ENCODE measurements at places on chromosomes 4 and X. TPM values are rescaled to one million over a fixed set of nuclear protein-coding genes. Genes with fewer than 3 reads are reported as not detected.

Gene APELA
- 0.69 TPM for total RNA-seq

DNA sequence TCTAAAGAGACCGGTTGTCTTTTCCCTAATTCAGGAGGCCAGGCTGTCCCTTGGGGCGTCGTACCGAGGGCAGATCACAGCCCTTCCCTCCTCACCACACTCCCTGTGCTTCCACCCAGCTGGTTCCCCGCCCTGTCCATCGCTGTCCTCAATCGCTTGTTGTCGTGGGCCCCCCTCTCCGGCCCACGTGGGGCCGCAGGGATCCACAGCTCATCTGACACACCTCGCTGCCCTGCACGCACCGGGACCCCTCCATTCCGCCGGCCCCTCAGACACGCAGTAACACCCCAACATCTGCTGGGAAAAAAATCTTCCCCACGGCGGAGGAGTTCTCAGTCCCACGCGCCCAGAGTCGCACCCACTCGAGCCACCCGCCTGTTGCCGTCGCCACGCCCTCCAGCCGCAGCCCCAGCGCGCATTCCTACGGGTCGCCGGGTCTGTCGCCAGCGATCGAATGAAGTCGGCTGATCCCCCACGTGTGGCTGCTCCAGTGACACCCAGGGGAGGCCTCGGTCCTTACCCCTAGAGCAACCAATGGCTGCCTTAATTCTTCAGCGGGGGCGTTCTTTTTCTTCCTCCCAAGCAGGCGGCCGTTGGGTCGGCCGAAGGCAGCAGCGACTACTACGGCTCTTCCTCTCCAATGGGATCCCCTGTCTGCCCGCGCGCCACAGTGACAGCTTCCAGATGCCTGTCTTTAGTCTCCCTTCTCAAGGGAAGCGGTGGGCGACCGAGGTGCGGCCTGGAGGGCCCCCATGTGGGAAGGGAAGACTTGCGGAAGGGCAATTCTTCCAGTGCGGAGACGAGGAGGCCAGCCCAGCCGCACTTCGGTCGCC, 893 bp upstream of the SEPTIN11 start:
- peak; percentile 49 for DNase-seq

Gene REELD1
- 0.20 TPM for total RNA-seq

GRCh38 chrX:42027367-42028000, 104.1 kb upstream of the CASK start:
- no peak for DNase-seq

DNA sequence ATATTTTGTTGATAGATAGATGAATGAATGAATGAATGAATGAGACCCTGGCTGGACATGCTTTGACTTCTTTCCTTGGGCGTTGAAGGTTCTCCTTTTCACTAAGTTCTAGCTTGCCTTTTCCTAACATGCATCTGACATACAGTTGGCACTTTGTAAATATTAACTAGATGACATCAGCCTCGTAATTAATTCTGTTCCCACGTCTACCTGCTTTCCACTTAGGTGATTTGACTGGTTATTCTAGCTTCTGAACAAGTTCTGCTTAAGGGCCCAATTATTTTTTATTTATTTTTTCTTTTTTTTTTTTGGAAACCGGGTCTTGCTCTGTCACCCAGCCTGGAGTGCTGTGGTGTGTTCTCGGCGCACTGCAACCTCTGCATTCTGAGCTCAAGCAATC, 13.9 kb upstream of the RASL11B start:
- no peak for DNase-seq

DNA sequence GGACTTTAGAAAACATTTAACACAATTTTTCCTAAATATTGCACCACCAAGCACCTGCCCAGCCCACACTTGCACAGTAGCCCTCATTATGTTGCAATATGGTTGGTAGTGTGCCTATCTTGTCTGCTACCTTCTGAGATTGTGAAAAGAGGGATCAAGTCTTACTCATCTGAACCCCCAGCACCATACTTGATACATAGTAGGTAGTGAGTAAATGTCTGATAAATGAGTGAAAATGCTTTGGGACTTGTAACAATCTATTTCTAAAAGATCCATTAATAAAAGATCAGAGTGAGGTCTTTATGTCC, 118.4 kb upstream of the MED14 start:
- no peak for DNase-seq

DNA sequence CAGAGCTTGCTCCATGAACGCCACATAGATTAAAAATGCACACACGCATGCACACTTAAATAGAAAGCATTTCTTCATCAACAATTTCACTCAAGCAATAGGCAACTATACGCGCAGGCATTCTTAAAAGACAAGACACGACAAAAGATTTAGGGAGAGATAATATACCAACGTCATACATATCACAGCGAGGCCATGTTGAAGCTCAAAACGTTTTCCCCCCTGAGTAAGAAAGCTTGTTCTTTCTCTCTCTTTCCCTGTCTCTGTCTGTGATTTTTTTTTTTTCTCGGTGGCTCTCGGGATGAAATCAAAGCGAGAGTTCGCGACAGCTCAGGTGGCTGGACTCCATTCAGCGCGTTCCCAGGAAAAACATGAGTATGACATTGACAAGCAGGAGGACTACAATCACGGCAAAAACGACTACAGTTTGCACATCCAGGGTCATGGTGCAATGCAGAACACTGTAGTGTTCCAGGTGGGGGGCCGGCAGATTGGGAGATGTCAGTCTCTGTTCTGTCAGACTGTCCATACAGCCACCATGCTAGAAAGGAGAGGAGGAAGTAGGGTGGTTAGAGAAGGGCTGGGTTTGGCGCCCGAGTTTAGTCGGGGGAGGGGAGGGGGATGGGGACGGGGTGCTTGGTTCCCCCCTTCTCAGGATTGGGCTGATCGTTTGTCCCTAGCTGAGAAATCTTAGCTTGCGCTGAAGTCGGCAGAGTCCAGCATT, 30.7 kb downstream of the ARHGEF9 start:
- DNase-seq = peak; percentile 19

Gene SYNPO2
- total RNA-seq = 26.7 TPM

- DNase-seq = no peak
Measured at GRCh38 chrX:68424719-68425118, 8.6 kb downstream of the OPHN1 start.

DNA sequence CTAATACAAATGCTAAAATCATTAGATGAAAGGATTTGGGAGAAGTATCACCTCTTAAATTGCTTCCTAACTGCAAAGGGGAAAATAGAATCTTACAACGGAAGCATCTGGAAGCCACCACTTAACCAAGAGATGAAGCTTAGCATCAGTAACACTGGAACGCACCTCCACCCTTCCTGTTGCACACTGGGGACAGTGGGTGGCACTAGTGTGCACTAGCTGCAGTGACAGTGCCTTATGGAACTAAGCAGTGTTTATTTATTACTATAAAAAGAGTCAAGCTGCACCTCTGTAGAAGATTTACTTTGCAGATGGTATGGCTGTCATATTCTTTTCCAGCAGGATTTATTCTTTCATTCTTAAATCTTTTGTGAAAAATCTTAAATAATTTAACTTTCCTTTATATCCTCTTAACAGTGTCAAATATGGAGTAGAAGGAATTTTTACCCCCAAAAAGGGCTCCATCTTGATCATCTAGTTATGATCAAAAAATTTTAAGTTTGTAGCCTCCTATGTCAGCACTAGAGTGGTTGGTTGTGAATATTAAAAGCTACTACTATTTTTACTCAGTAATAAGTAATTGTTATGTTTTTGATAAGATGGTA, 76.7 kb downstream of the SCD5 start:
- no peak for DNase-seq

- DNase-seq = no peak
Measured at GRCh38 chr4:173019664-173020063, 148.9 kb upstream of the GALNT7 start.

Measured in skin of body (tissue), 3 donors.